ENCODE measurements at places on chromosomes 6 and 20.

GRCh38 chr6:4598384-4598995 is 177.7 kb upstream of the CDYL start:
- no peak for DNase-seq

DNA sequence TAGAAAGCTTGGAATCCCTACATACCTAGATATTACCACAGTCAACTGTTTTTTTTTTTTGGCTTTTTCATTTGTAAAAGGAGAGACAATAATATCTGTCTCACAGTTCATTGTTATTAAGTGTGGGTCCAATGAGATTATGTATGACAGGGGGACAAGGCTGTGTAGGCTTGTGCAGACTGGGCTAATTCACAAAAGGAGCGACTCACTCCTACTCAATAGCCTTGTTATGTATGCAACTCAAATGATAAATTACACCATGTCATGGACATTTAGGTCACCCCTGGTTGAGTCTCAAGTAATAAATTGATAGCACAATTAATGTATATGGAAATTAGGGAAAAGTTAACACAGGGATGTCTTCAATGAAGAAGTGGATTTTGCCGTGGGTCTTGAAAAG is 208.2 kb upstream of the MAP3K7 start:
- no peak for DNase-seq

DNA sequence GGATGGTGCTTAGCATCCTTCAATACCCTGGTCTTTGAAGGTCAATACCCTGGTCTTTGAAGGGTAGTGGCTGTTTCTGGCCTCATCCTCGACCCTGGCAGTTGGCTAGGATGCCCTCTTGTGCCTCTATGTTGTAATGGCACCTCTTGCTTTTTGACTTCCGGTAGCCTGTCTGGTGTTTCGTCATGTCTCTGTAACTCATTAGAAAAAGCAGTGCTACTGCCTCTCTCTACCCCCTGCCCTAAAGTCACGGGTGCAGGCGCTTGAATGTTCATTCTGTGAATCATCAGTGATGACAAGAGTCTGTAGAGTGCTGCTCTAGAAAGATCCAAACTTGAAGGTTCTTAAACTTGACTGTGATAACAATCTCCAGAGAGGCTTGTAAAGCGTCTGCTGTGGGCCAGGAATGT is 28.3 kb downstream of the RSPO4 start:
- DNase-seq, result peak; percentile 33

DNA sequence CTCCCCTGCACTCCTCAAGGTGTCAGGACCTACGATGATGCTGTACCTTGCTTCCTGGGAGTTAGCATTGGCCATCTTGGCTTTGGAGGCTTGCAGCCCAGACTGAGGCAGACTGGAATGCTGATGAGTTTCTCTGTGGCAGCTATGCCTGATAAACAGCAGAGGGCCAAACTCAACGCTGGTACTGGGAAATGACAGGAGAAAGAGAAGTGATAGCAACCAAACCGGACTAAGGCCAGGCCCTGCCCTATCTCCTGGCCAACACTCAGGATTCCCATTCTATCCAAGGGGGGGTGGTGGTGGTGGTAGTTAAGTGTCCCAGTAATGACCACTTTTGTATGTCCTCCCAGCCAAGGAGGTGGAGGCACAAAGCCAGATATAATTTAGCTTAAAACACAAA is 90.0 kb upstream of the DTNBP1 start:
- DNase-seq, result no peak

DNA sequence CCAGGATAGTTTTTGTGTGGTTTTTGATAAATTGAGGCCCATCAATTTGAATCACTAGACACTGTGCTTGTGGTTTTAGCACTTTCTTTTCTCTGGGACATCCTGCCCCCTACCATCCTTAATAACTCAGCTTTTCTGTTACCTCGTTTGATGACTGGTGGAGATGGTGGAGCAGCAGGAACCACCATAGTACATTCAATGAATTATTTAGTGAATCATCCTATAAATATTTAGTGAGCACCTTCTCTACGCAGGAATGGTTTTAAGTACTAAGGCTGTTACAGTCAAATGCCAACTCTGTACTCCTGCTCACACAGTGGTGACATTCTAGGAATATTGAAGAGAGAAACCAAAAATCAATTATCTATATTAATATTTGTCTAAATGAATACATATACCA is 585.2 kb downstream of the HAO1 start:
- DNase-seq, result no peak

DNA sequence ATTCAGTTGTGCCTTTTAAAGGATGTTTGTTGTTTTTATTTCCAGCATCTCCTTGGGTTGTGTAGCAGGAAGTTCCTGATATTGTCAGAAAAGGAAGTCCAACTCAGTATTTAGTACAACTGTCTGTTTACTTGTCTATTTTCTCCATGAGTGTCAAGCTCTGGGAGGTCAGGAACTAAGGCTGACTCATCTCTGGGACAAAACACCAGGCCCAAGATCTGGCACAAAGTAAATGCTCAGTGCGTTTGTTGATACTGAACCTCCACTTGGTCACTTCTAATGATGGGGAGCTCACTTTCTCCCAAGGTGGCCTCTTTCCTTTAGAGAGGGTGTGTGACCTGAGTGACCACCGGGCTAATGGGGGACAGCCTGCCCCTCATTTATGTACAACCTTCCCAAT is 12.6 kb upstream of the PIGU start:
- no peak for DNase-seq

DNA sequence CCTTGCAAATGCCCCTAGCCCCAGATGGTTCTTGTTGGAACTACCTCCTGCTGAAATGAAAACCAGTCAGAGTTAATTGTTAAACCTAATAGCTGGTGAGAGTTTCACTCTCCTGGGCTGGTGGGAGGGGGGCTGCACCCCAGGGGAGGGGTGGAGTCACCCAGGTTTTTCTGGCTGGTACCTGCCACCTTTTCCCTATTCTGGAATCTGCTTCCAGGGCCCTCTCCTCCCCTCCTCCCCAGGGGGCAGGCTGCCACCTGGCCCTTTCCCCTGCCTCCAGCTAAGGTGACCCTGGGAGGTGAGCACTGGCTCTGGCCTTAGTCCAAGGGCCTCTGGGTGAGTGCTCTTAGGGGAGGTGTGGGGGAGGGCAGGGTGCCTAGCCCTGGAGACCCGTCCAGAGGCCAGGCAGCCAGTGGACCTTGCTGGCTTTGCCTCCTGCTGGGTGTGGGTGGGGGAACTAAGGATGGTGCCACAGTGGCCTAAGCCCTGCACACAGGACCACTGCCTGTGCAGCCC is 48.8 kb upstream of the EPB41L1 start:
- DNase-seq, result no peak

GRCh38 chr6:123509112-123509511 is 127.6 kb downstream of the TRDN start:
- DNase-seq, result no peak

GRCh38 chr6:74892091-74892490 is 313.8 kb downstream of the COL12A1 start:
- DNase-seq, result no peak

DNA sequence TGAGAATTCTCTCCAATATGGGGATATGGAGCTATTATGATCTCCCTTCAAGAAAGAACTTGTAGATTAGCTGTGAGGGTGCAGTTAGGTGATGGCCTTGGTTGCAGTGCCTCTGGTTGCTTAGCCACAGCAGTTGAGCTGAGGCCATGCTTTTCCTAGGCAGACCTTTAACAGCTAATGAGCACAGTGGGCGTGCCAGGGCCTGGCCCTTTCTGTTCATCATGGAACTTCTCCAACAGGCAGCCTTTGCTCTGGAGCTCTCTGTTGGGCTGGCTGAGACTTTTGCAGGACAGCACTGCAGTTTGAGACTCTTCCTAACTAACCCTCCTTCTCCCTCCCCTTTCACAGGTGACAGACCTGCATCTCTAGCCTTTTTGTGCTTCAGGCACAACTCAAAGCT is 39.7 kb upstream of the TMEM170B start:
- DNase-seq, result no peak

- no peak for DNase-seq
These were observed 552.3 kb upstream of the FLRT3 start for GRCh38 chr20:14889496-14890255.

- DNase-seq, result no peak
These were observed 47.1 kb downstream of the ELMO2 start for GRCh38 chr20:46359233-46359751.

- no peak for DNase-seq
These were observed 368.5 kb downstream of the TBC1D32 start for GRCh38 chr6:120965814-120966213.
